ENCODE measurements at places on chromosomes 7 and 10.

GRCh38 chr7:126940723-126941307 lies 311.9 kb downstream of the GRM8 start:
- no peak for DNase-seq

- DNase-seq = peak; percentile 65
Measured at GRCh38 chr10:130127364-130128061, 8.7 kb upstream of the GLRX3 start.

GRCh38 chr7:42794673-42795072 lies 117.2 kb downstream of the C7orf25 start:
- no peak for DNase-seq

- no peak for DNase-seq
Measured at GRCh38 chr10:44970812-44971395, 7.7 kb downstream of the DEPP1 start.

- DNase-seq = no peak
Measured at GRCh38 chr7:16086743-16087142, 334.6 kb downstream of the CRPPA start.

DNA sequence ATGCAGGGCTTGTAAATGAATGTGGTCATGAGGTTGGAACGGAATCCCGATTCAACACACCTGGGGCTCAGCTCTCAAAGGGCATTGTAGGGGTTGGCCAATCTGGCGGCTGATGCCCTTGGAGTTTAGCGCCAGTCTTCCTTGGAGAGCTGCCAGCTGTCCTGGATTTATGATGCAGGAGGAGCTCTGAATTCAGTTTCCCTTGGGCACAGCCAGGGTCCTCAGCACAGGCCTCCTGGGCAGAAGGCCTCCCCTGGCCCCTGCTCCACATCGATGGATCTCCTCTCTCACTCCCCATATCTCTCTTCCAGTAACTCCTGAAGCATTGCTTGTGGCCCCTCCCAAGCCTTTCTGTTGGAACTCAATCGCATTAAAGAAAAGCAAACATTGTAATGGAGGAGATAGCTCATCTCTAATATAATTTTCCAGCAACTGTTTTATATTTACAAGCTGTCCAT lies 985 bp upstream of the CYTH3 start:
- DNase-seq = no peak

DNA sequence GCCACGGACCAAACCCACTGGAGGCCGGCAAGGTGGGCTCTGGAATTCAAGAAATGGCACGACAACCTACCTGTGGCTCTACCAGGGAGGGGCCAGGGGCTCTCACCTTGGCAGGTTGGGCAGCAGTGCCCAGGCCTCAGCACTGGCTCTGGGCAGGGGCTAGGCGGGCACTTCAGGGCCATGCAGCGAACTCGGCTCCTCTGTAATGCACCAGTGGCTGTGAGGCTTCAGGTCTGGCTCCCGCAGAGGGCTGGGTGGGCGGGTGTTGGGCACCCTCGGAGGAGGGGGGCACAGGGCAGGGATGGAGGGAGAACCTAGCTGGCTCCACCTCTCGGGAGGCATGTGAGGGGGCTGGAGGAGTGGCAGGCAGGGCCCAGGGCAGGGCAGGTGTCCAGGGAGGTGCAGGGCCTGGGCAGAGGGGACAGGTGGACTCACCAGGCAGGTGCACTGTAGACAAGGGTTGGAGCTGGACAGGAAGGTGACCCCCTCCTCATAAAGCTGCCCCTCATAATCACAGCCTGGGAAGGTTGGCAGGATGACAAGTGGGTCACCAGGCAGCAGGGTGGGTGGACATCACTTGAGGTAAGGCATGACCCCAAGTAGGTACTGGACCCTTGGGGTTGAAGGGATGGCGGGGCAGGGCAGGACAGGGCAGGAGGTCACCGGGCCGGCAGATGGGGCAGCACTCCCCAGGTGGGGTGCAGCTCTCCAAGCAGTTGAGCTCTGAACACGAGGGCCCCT lies 6.7 kb downstream of the KCP start:
- DNase-seq = no peak

Data from fibroblast of skin of right biceps (primary cell).